ENCODE measurements at places on chromosomes 5 and 9.

DNA sequence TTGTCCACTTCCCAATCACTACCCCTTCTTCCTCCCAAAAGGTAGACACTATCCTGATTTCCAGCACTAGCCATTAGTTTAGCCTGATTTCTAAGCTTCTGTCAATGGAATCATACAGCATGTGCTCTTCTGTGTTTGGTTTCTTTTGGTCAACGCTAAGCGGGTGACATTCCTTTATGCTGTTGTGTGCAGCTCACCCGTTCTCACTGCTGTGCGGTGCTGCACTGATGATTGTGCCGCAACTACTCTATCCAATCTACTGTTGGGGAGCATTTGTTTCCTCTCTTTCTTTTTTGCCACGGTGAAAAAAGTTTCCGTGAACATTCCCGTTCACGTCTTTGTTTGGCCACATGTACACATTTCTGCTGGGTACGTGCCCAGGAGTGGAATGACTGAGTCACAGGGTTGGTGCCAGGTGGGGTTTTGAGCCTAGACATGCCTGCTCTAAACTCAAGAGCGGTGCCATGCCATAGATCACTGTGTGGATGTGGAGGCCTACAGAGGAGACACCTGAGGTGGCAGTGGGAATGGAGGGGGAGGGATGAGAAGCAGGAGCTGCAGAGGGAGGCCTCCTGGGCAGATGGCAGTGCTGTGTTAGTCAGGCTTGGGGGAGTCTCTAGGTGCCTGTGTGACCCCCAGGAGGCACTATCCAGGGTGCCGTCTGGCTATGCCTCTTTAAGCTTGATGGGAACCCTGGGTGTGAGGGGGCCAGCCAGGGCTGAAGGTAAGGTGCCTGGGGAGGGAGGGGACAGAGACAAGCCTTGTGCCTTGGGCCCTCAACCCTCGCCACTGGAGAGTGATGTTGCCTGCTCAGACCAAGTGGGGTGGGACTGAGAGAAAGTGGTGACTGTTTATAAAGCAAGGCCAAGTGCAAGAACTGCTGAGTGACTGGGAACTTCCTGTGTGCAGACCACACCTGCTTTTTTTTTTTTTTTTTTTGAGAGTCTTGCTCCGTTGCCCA lies 11.4 kb upstream of the ANKRD33B start:
- no peak for ATAC-seq

GRCh38 chr5:120405286-120405864 lies 58.7 kb upstream of the PRR16 start:
- no peak for ATAC-seq

DNA sequence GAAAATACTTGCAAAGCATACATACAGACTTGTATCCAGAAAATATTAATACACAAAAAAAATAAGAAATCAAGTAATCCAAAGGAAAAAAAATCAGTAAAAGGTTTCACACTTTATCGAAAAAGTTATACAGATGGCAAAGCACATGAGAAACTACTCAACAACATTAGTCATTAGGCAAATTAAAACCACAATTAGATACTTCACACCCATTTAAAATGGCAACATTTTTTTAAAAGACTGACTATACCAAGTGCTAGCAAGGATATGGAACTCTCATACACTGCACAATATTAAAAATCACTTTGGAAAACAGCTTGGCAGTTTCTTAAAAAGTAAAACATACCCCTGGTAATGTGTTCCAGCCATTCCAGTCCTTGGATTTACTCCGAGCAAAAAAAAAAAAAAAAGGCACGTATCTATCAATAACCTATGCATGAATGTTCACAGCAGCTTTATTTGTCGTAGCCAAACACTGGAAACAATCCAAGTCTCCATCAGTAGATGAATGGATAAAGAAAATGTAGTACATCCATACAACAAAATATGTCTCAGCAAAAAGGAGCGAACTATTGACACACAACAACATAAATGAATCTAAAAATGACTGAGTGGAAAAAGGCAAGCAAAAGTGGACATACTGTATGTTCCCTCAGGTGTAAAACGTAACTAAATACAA lies 66.0 kb downstream of the GNAQ start:
- no peak for ATAC-seq

DNA sequence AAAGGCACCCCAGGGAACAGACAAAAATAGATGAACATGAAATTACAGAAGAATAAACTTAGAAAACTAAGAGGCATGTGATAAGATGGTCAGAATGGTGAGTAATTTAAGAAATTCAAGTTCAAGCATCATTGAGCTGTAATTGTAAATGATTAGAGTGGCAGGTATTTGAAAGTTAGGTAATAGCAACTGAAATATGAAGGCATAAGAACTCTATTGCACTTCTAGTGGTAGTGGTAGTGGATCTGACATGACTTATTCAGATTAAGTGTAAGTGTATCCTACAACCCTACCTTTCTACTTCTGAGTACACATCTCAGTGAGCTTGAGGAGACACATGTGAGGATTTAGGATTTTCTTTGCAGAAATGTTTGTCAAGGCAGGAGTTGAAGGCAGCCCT lies 192.9 kb upstream of the RIOK2 start:
- ATAC-seq: no peak

- no peak for ATAC-seq
These were observed 28.3 kb upstream of the DENND4C start for GRCh38 chr9:19201899-19202891.
